Activated T-helper 9 cell treated with anti-CD3 and anti-CD28 coated beads, Interleukin-2, amount 50 U/mL, for 16 hours (primary cell): ENCODE measurements at places on chromosomes 6 and 20.

DNA sequence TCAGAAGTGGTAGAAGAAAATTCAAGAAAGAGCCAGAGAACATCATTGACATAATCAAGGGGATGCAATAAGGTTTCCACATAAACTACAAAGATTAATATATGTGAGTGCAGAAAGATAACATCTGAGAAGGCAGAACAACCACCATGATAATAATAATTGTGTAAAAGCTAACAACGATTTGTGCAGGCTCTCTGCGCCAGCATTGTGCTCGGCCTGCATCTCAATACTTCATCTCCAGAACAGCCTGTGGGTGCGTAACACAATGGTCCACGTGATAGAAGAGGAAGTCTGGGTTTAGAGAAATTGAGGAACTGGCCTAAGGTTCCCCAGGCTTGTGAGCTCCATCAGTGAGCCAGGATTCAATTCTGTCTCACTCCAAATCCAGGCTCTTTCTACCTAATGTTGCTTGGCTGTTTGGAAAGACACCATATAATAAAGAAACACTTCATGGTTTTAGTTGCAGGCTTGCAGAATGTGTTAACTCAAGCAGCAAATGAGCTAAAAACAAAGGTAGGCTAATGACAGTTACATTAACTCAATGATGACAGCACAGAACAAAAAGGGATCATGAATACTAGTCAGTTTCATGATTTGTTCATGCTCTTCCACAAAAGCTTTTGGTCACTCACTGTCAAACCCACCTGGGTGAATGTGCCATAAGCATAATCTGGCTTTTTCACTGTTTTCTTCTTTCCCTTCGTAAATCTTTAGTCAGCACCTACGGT lies 71.2 kb downstream of the LY86 start:
- DNase-seq, result no peak

DNA sequence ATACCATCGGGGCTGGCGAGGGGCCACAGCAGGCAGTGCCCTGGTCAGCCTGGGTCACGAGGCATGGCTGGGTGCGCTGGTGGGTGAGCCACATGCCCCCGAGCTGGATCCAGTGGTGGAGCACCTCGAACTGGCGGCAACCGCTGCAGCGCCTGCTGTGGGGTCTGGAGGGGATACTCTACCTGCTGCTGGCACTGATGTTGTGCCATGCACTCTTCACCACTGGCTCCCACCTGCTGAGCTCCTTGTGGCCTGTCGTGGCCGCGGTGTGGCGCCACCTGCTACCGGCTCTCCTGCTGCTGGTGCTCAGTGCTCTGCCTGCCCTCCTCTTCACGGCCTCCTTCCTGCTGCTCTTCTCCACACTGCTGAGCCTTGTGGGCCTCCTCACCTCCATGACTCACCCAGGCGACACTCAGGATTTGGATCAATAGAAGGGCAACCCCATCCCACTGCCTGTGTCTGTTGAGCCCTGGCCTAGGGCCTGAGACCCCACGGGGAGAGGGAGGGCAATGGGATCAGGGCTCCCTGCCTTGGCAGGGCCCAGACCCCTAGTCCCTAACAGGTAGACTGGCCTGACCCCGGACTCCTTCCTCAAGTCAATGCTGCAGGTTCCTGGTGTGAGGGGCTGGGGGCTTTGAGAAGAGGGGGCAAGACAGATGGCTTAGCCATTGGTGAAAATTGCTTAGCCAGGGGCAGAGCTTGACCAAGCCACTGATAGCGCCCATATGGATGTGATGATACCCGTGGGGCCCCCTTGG lies 598 bp downstream of the TMEM239 start:
- no peak for DNase-seq

DNA sequence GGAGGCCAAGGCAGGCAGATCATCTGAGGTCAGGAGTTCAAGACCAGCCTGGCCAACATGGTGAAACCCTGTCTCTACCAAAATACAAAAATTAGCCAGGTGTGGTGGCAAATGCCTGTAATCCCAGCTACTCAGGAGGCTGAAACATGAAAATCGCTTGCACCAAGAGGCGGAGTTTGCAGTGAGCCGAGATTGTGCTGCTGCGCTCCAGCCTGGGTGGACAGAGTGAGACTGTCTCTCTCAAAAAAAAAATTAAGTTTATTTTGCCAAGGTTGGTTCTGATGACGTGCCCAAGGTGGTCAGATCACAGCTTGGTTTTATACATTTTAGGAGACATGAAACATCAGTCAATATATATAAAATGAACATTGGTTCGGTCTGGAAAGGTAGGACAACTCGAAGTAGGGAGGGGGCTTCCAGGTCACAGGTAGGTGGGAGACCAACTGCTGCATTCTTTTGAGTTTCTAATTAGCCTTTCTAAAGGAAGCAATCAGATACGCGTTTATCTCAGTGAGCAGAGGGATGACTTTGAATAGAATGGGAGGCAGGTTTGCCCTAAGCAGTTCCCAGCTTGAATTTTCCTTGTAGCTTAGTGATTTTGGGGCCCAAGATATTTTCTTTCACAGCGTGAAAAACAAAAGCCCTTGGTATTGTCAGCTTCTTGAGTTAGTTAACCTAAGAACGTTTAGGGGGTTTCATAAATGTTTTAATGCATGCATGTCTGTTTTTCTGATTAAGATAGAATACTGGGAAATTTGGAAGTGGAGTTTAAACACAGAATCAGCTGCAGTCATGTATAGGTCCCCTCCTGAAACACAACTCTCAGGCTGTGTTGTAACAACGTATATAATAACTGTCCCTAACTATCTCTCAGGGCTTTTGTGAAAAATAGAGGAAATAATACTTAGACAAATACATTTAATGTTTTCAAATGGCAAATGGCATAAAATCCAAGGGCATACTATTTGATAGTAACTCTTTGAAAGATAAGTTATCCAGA lies 16.7 kb downstream of the ACOT13 start:
- DNase-seq, result no peak

- no peak for DNase-seq
These were observed 90.4 kb downstream of the CARMIL1 start for GRCh38 chr6:25369433-25370177.

DNA sequence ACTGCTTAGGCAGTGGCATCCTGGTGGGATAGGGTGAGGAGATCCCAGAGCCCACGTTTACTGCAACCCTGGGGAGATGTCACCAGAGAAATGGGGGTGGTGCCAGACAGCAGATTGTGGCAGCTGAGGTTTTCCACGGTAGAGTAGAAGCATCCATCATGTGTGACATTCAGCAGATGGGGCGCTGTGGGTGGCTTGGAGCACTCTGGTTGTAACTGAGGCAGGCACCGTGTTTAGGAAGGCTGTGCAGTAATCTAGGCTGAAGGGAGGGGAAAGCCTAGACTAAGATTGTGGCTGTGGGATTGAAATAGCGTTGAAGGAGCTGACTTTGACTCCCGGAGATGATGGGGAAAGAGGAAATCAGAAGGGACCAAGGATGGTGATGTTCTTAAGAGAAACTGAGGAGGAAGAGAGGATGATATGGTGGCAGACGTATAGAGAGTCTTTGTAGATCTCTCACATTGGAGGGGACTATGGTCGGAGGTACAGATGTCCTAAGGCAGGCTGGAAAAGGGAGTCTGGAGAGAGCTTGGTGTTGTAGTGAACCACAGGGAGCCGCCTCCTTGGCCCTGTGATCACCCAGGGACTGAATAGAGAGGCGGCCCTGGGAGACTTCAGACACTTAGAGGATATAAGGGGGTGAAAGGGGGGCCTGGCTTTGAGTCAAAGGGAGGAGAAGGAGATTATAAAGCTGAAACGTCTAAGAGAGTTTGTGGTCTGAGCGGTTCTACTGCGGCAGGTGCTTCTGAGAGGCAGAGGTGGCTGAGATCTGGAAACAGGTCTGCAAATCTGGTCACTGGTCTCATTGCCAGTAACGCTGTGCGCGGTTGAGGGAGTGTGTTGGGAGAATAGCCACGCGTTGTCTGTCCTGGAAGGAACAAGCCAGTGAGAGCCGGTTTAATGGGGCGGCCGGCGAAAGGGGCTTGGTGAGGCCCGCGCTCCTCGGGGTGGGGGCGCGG lies 792 bp upstream of the MICA start:
- DNase-seq, result no peak

GRCh38 chr6:12241493-12242175 lies 48.5 kb upstream of the EDN1 start:
- no peak for DNase-seq

- no peak for DNase-seq
These were observed 16.2 kb downstream of the LATS1 start for GRCh38 chr6:149701714-149702113.

DNA sequence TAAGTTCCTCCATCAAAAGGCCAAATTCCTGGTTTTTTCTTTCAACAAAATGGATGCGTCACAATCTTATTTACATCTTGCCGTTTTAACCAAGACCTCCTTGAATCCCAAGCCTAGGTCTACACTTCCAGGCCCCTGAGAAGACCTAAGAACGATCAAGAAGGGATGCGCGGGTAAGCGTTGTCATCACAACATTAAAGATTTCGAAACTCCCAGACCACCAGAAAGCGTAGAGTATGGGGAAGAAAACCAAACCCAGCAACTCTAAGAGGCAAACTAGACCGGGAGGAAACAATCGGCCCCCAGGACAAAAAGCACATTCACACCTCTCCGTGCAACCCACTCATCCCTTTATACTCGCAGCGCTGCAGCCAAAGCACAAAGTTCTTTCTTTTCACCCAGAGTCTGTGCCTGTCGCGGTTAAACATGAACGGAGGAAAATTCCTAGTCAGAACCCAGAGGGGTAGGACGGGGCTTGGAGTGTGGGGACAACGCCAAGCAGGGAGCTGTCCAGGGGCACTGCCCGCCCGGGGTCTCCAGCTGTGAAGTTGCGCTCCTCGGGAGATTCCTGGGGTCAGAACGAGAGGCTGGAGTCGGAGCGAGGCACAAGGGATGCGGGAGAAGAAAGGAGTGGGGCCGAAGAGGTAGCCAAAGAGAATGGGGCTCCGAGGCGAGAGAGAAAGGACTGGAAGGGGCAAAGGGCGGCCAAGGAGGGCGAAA lies 725 bp downstream of the OSER1 start:
- no peak for DNase-seq

GRCh38 chr6:167469672-167470071 lies 144.8 kb downstream of the TTLL2 start:
- DNase-seq, result no peak

GRCh38 chr6:141169419-141169818 lies 963.3 kb upstream of the GJE1 start:
- DNase-seq, result no peak

DNA sequence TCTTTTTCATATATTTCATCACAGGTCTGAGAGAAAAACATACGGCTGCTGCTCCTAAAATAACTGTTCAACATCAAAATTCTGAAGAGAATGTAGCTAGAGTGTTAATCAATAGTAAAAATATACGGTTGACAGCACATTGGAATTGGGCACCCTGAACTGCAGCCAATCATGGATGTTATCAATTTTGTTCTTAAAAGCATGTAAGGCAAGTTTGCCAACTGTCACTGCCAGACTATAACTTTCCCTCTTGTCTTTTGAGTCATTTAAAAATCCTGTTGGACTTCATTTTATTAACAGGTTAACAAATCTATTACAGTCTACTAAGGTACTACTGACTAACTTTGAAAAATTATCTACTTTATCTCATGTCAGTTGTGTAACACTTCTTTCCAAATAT lies 592.8 kb downstream of the HACE1 start:
- no peak for DNase-seq

DNA sequence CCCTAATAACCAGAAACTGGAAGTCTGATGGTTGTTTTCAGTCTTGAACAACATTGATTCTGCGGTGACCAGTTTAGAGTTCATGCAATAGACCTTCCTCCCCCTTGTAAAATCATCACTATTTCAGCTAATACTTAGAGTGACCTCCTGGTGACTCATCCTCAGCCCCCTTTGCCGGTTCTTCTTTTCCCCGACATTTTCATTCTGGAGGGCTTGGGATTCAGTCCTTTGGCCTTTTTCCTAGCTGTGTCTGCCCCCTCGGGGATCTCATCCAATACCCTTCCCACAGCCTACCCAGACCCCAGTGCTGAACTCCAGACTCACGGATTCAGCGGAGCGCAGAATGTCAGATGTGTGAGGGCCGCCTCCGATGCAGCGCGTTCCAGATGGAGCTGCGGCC lies 7.5 kb upstream of the BHLHE23 start:
- DNase-seq, result no peak

GRCh38 chr6:146420255-146420654 lies 123.4 kb upstream of the RAB32 start:
- no peak for DNase-seq

GRCh38 chr20:34368547-34368946 lies 5.5 kb downstream of the ITCH start:
- no peak for DNase-seq

DNA sequence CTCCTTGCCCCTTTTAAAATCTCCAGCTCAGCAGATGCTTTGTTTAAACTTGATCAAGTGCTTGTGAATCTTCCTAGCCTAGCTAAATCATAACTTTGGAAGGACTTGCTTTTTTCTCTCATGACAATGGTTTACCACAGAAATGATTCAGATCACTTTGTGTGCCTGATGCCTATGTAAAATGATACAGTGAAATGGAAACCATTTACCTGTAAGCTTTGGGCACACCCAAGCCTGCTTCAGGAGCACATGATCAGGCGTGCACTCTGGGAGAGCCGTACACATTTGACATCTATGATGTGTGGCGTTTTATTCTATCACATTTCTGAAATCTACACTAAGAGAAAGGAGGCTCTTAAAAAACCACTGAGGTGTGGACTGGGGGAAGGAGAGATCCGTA lies 41.1 kb downstream of the PTPN1 start:
- no peak for DNase-seq

DNA sequence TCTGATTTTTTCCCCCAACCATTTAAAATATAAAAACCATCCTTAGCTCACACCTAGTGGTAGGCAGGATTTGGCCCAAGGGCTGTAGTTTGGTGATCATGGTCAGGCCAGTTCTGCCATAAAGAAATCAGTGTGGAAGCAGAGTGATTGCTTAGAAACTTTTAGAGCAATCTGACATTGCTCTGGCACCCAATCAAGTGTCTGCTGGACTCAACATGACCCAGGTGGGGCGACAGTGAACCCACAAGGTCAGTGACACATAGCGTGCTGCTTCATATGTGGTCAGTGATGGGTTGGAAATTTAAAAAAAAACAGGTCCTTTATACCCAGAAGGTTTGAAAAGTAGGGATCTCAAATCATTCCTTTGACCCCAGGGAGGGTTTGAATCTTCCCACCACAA lies 107.9 kb downstream of the BANF2 start:
- DNase-seq, result no peak

DNA sequence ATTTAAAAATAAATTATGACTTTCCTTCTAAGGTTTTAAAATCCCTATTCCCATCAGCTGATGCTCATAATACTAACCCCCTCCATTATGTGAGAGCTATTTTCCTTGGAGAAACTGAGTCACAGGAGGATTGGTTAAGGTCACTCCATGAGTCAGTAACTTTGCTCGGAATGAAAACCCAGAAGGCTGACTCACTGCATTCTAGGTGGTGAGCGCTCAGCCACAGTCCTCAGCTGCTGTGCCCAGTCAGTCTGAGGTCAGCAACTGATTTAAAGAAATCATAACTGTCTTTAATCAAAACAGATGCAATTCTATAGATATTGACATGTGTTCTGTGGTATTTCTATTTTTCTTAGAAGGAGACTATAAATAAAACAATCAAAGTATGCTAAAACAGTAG lies 359.2 kb downstream of the GJA1 start:
- DNase-seq, result no peak

GRCh38 chr6:10403385-10404106 lies 11.3 kb downstream of the TFAP2A start:
- DNase-seq, result no peak
